C1 segment of cervical spinal cord (tissue), 14 donors: ENCODE measurements at places on chromosomes 6 and 20.

DNA sequence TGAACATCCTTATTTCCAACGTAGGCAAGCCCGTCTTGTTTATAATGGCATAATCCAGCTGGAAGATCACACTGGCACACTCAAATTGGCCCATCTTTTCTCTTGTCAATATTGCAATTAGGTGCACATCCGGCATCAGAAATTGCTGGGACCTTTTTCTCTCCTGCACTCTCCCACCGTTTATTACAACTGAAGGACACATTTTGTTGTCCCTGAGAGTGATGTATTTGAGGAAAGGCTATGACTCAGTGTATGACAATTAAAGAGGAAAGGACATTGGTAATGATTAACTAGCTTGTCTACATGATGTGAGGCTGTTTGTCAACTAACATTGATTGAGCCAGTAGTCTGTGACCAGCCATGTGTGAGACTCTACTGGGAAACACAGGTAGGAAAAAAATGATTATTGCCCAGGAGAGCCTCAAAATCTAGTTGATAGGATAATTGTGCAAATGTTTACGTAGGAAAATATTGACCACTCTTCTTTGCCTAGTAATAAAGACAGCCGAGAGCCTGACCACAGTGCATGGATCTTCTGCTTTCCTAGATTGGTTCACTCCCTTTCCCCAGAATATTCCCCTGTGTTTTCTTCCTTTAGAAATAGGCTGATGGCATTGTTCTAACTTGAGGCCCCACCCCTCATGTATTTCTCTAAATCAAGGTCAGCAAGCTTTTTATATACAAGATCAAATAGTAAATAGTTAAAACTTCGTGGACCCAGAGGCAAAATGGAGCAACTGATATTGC is 230.0 kb upstream of the BTBD3 start:
- peak; percentile 69 for DNase-seq

GRCh38 chr6:72262254-72262653 is 359.6 kb upstream of the KCNQ5 start:
- no peak for DNase-seq

DNA sequence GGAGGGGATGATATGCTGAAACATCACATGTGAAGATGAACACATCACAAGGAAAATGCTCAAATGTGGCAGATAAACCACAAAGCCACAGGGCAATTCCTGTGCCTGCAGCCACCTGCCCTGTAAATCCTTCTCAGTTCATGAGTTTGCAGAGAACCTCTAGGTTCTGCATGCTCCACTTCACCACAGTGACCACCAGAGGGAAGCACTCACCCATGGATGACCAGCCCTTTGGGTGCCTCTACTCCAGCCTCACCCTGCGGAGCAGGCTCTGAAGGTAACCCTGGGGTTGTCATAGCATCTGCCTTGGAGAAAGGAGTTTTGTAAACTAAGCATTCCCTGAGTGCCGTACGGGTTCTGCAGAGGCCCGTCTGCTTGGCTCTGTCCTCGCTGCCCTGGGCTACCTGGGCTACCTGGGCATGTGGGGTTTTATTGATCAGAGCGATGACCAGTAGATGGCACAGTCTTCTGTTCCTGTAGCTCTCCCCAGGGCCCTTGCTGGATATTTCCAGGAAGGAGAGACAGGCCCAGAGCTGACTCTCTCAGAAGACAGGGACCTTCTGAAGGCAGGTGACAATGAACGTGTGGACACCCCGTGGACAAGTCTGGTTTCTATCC is 31.7 kb upstream of the CST1 start:
- no peak for DNase-seq

DNA sequence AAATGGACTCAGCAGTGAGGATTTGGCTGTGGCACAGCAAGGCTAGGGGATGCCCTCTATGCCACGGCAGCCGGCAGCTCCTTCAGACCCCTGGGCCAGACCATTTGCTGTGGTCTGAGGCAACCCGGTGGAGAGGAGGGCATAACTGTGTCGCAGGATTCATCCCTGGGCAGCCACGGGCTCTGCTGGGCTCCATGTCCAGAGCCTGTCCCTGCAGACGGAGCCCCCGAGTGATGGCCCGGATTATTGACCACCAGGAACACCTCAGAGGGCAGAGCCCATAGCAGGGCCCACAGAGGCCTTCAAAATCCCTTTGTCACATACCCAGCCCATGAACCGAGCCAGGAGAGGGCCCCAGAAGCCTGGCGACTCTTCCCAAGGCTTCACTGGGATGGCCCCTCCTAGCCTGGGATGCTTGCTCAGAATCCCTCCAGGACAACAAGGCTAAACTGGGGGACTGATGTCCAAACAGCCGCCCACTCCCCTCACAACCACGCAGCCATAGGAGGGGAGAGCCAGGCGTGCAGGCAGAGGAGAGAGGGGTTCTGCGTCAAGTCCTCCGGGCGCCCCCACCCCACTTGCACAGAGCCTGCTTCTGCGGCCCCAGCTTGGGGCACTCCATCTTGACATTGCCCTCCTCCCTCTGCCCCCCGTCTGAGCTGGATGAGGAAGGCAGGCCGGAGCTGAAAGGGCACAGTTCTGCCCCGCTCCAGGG is 68.2 kb upstream of the AFDN start:
- DNase-seq: no peak

- DNase-seq: no peak
Measured at GRCh38 chr6:1516742-1517520, 92.8 kb upstream of the FOXC1 start.

GRCh38 chr6:156783958-156784357 is 6.8 kb downstream of the ARID1B start:
- DNase-seq: no peak

DNA sequence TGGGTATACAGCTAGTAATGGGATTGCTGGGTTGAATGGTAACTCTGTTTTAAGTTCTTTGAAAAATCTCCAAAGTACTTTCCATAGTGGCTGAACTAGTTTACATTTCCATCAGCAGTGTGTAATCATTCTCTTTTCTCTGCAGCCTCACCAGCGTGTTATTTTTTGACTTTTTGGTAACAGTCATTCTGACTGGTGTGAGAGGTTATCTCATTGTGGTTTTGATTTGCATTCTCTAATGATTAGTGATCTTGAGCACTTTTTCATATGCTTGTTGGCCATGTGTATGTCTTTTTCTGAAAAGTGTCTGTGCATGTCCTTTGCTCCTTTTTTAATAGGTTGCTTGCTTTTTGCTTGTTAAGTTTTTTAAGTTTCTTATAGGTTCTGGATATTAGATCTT is 194.2 kb upstream of the PHACTR1 start:
- no peak for DNase-seq

- DNase-seq: no peak
Measured at GRCh38 chr6:53111865-53112264, 36.8 kb downstream of the GCM1 start.

GRCh38 chr6:92756912-92757311 is 662.4 kb downstream of the EPHA7 start:
- no peak for DNase-seq

DNA sequence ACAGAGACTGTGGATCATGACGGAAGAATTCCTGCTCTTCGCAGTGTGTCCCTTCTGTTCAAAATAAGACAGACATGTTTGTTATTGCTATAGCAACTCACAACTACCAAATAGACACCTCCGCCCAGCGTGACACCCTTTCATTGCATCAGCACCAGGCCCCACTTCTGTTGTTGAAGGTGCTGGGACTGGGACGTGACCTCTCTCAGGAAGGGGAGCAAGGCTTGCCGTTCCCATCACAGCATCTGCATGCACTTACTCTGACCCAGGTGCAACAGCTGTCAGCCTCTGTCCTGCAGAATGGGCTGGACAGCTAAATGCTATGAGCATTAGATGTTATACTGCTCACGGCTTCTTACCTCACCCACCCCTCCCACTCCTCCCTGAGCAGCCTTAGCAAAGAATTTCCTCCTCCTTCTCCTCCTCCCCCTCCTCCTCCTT is 94.1 kb downstream of the DACT2 start:
- DNase-seq: no peak

- DNase-seq: no peak
Measured at GRCh38 chr6:90019216-90019615, 124.9 kb downstream of the GJA10 start.

- no peak for DNase-seq
Measured at GRCh38 chr20:25259358-25259757, 11.5 kb downstream of the PYGB start.

GRCh38 chr6:139611327-139612134 is 237.1 kb upstream of the CITED2 start:
- DNase-seq: no peak

DNA sequence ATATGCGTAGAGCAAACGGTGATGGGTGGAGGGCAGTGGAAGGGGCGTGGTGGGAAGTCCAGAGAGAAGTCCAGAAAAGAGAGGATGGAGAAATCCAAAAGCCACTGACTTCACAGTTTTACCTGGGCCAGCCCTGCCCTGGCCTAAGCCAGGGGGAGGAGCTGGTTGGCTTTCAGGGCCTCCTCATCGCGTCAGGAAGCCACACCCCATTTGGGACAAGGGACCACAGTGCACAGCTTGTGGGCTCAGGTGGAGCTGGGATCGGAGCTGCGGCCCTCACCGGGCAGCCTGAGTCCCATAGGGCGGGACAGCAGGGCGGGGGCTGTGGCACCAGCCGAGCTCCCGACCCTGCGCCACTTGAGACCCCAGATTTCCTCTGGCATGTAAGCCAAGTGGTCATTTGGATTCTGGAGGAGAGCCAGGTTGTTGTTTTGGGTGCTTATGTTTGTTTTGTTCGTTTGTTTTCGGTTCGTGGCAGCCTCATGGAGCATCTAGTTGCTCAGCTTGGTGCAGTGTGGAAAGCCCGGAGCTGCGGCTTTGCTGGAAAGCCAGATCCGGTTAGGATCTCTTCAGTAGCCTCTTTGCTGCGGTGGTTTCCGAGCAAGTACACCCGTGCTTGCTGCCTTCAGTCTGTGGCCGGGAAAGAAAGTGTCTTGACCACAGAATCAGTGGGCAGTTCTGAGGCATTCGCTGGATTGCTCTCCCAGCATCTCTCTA is 42.2 kb downstream of the RIOK1 start:
- no peak for DNase-seq

DNA sequence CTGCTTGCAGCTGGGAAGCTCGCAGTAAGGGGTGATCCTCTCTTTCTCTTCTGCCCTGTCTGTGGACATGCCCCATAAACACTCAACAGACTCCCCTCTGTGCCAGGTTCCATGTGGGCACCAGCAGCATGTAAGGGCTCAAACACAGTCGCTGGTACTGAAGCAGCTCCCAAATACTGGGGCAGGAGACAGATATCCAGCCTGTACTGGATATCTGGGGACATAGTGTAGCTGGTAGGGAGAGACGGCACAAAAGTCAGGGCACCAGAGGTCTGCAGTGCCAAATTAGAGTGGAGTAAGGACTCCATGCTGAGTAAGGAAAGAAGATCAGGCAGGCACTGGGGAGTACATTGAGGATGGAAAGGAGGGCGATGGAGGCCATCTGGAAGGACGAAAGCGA is 48.3 kb upstream of the RSPO4 start:
- no peak for DNase-seq

GRCh38 chr20:12395353-12395752 is 477.7 kb downstream of the BTBD3 start:
- no peak for DNase-seq

GRCh38 chr6:70717038-70717801 is 49.5 kb downstream of the SMAP1 start:
- DNase-seq: no peak

- no peak for DNase-seq
Measured at GRCh38 chr20:60210779-60211617, 252.8 kb downstream of the CDH26 start.

- no peak for DNase-seq
Measured at GRCh38 chr20:49794336-49795134, 18.1 kb upstream of the SLC9A8 start.

DNA sequence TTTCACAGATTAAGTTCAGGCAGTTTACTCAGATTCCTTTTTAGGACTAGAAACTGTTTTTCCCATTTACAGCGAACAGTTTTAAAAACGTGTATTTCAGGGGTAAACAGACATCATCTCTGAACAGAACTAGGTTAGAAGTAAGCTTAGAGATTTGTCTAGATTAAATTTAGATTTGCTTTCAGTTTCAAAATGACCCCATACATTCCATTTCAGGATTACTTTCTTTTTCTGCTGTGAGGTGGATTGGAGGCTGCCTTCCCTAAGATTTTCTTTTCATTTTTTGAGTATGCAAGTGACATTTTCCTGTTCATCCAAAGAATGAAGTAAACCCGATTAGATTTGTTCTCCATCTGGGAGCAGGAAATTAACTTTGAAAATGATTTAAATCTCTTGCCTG is 747.2 kb downstream of the KHDRBS2 start:
- DNase-seq: no peak

- DNase-seq: no peak
Measured at GRCh38 chr6:35181308-35181932, 32.3 kb upstream of the SCUBE3 start.

GRCh38 chr6:7124114-7124513 is 16.4 kb downstream of the RREB1 start:
- no peak for DNase-seq

GRCh38 chr6:43508481-43509141 is 1.5 kb downstream of the LRRC73 start:
- DNase-seq: no peak

DNA sequence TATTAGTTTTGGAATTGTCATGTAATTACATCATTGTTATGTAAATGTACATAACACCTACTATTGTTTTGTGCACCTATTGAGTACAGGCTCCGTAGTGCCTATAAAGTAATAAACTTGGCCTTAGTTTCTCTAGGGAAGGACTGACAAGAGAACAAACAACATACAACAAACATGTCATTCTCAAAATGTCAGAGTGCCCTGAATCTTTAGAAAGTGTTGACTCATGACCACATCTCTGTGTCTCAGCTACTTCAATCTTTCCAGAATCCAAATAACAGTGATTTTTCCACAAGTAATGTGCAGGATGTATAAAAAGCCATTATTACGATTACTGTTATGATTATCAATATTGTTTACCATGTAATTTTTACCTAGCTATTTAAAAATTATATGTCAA is 17.2 kb downstream of the LAMP5 start:
- no peak for DNase-seq

DNA sequence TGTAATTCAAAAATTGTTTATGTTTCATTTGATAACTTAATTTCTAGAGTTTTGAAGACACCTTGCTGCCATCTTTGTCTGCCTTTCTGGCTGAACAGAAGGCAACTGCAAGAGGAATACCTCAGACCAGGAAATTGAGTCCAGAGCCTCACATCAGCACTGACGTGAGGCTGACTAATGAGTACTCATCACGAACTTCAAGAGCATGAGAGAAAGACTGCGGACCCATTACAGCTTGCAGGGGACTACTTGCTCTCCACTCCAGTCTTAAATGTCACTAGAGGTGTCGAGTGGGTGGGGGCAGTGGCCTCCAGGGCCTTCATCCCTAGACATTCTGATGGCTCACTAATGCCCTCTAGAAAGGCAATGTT is 109.5 kb upstream of the SSTR4 start:
- DNase-seq: no peak

- DNase-seq: no peak
Measured at GRCh38 chr6:3857468-3858456, 8.6 kb downstream of the FAM50B start.

GRCh38 chr6:14254505-14254904 is 136.9 kb downstream of the CD83 start:
- no peak for DNase-seq

DNA sequence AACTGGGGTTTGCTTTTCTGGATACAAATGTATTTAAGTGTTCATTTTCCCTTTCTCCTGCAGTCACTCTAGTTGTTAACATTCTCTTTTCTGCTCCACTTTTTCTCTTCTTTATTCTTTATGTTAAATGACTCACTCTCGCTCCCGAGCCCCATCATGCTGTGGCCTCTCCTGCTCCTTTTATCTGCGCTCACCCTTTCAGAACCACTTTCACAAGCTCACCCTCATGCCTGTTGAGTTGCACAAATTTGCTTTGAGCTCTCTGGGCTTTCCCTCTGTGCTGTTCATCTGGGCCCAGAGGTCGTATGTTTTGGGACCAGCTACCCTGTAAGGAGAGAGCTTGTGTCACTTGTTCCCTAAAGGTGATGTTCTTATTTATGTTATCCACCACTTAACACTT is 98.1 kb upstream of the ASCC3 start:
- DNase-seq: no peak
